IMR-90 (cell line): ENCODE measurements at places on chromosomes 2 and 18. TPM values are rescaled to one million over a fixed set of nuclear protein-coding genes. Genes with fewer than 3 reads are reported as not detected.

Gene REG3A
- total RNA-seq: not detected in 2 replicates

Gene GRP
- not detected in 2 replicates for total RNA-seq

DNA sequence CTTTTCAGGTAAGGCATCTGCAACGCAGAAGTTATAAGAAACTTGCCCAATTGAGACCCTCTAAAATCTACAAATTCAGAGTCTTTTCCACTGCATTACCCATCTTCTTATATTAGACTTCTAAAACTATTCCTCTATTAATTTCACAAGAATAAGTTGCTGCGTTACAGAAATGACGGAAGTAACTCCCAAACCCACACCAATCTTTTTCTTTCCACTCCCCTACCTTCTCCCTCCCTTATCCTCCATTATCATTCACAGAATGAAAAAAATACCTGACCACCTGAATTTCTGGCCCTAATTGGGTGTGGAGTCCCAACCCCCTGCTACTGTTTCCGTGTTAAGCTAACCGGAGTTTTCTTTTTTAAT lies 689 bp downstream of the RPRD1A start:
- DNase-seq: peak; percentile 5

DNA sequence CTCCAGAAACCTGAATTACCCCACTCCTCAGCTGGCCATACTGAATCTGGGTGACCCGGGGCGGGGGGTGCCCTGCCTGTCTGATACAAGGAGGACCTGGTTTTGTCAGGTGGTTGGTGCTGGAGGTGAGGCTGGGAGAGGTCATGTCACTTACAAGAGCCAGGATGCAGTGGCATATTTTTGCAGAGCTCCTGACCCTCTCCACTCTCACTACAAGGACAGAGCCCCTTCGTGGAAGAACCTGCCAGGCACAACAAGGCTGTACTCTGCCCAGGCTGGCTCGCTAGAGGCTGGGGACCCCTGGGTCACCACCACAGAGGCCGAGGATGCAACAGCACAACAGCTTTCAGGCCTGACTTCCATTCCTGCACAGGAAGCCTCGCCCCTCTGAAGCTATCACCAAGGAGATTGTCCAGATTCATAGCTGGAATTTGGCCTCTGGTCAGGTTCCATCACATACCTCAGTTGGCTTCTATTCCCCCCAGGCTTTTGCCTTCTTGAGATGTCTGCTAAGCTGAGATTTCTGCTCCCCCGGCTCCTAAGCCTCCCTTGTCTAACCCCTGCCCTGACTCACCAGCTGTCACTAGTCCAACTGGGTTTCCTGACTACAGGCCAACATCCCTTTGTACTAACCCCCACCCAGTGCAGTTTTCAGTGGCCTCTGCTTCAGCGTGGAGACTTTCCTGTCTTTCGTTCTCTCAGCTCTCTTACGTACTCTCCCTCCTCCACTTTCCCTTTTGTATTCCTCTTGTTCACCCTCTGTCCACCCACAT lies 132.5 kb upstream of the EPAS1 start:
- peak; percentile 96 for DNase-seq

- no peak for DNase-seq
Observed at GRCh38 chr18:5413447-5413846, 117.9 kb upstream of the ZBTB14 start.

- no peak for DNase-seq
Observed at GRCh38 chr2:26860211-26860850, 12.4 kb downstream of the DPYSL5 start.
